Thoracic aorta endothelial cell (primary cell): ENCODE measurements at places on chromosomes 7 and 10. TPM values are rescaled to one million over a fixed set of nuclear protein-coding genes. Genes with fewer than 3 reads are reported as not detected.

Gene RNF32
- total RNA-seq = 0.13 and 0.29 TPM in 2 replicates

Gene STOX1
- under 0.01 and 0.14 TPM in 2 replicates for total RNA-seq

Gene ADIRF
- 8.4 and 15.3 TPM in 2 replicates for total RNA-seq

Gene UNCX
- not detected in 2 replicates for total RNA-seq

Gene UTF1
- total RNA-seq = not detected in 2 replicates

Gene UPP1
- total RNA-seq = 27.4 and 41.6 TPM in 2 replicates

Gene SCART1
- total RNA-seq = 0.66 and 0.86 TPM in 2 replicates

Gene INPP5A
- 25.4 and 33.1 TPM in 2 replicates for total RNA-seq

Gene C10orf53
- not detected in 2 replicates for total RNA-seq

Gene TUBAL3
- total RNA-seq = 0.57 and 0.66 TPM in 2 replicates

Gene CYP3A7
- total RNA-seq = 0.07 and 0.27 TPM in 2 replicates

Gene OR2A7
- total RNA-seq = 0.27 and 0.65 TPM in 2 replicates

Gene PHYHIPL
- 0.07 TPM in 1 of 2 replicates, not detected in the other for total RNA-seq

Gene ANKRD1
- total RNA-seq = 591 and 1,007 TPM in 2 replicates

Gene PPRC1
- 28.0 and 28.6 TPM in 2 replicates for total RNA-seq
